Gastroesophageal sphincter (tissue), 4 donors: ENCODE measurements at places on chromosomes 4 and X. TPM values are rescaled to one million over a fixed set of nuclear protein-coding genes. Genes with fewer than 3 reads are reported as not detected.

GRCh38 chr4:90425893-90426292 lies 298.7 kb downstream of the CCSER1 start:
- H3K4me1 ChIP-seq, result no peaks in the 10 kb centered on the region
- H3K27me3 ChIP-seq, result no peaks in the 10 kb centered on the region
- H3K36me3 ChIP-seq, result no peaks in the 10 kb centered on the region
- no peak overlapping the region for H3K27ac ChIP-seq
- no peak for ATAC-seq
- no peak overlapping the region for H3K4me3 ChIP-seq

- no peak for ATAC-seq
- no peak overlapping the region for H3K4me3 ChIP-seq
- H3K27me3 ChIP-seq, result no peaks in the 10 kb centered on the region
- H3K4me1 ChIP-seq, result no peaks in the 10 kb centered on the region
- H3K27ac ChIP-seq, result no peak overlapping the region
- no peaks in the 10 kb centered on the region for H3K36me3 ChIP-seq
Measured at GRCh38 chr4:52606726-52607125, 52.4 kb downstream of the USP46 start.

DNA sequence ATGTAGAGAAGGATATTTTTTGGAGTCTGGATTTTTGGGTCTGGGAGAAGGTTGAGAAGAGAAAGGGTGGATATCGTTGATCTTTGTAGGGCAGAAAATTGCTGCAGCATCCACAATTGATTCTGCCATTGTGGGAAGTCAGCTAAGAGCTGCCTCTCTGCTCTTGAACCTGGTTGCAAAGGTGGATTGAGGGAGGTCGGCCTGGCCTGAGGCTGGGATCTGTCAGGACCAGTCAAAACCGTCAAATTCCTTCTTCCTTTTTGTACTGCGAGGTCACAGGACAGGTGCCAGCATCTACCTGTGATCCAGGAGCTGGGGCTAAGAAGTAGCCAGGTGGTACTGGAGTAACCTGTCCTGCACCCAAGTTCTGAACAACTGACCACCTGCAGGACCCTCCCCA lies 93.7 kb downstream of the SHOX start:
- no peak for ATAC-seq
- H3K27ac ChIP-seq, result no peak overlapping the region
- H3K4me3 ChIP-seq, result no peak overlapping the region

DNA sequence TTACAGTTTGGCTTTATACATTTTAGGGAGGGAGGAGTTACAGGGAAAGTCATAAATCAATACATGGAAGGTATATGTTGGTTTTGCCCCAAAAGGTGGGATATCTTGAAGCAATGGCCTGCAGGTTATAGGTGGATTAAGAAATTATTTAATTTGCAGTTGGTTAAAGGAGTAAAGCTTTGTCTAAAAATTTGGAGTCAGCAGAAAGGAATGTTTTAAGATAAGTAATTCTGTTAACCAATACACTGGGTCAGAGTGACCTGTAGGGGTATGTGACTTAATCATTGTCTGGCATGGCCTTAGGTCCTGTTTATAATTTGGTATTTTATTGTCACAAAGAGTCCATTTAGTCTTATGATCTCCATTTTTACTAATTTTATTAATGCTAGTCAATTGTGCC lies 115.0 kb downstream of the AGTR2 start:
- H3K4me3 ChIP-seq, result no peak overlapping the region
- no peak for ATAC-seq
- H3K36me3 ChIP-seq, result no peaks in the 10 kb centered on the region
- H3K27ac ChIP-seq, result no peak overlapping the region
- H3K4me1 ChIP-seq, result no peaks in the 10 kb centered on the region

GRCh38 chr4:5705647-5706320 lies 2.6 kb downstream of the EVC2 start:
- no peaks in the 10 kb centered on the region for H3K27me3 ChIP-seq
- H3K4me3 ChIP-seq, result no peak overlapping the region
- H3K27ac ChIP-seq, result no peak overlapping the region
- H3K4me1 ChIP-seq, result peaks cover 41% of the 10 kb centered on the region

- ATAC-seq, result no peak
- H3K4me3 ChIP-seq, result no peak overlapping the region
- H3K36me3 ChIP-seq, result no peaks in the 10 kb centered on the region
- H3K4me1 ChIP-seq, result no peaks in the 10 kb centered on the region
- H3K27ac ChIP-seq, result no peak overlapping the region
Measured at GRCh38 chr4:73902817-73903547, 33.8 kb downstream of the CXCL1 start.

- H3K27ac ChIP-seq, result no peak overlapping the region
- no peaks in the 10 kb centered on the region for H3K36me3 ChIP-seq
- H3K4me3 ChIP-seq, result no peak overlapping the region
- H3K4me1 ChIP-seq, result no peaks in the 10 kb centered on the region
- H3K27me3 ChIP-seq, result no peaks in the 10 kb centered on the region
Measured at GRCh38 chr4:128560754-128561495, 248.6 kb upstream of the JADE1 start.

DNA sequence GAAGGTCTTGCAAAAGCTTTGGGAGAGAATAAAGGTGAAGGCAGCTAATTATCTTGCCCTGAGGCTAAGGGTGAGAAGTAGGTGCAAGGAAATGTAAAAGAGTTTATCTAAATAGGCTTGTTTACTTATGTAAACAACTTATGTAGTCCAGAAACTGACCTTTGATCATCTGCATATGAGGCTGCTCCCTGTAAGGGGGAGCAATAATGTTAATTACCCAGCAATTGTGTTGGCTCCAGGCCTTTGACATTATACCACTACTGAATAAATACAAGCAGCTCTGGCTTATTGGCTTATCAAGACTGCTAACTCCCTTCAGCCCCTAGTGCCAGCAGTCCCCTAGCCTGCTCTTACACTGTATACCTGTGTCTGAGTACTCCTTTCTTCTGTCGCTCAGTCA lies 303.7 kb upstream of the GNPDA2 start:
- no peaks in the 10 kb centered on the region for H3K27me3 ChIP-seq
- H3K4me3 ChIP-seq, result no peak overlapping the region
- H3K27ac ChIP-seq, result no peak overlapping the region
- H3K36me3 ChIP-seq, result no peaks in the 10 kb centered on the region
- no peaks in the 10 kb centered on the region for H3K4me1 ChIP-seq

- no peaks in the 10 kb centered on the region for H3K36me3 ChIP-seq
- no peak overlapping the region for H3K4me3 ChIP-seq
- ATAC-seq, result no peak
- no peaks in the 10 kb centered on the region for H3K4me1 ChIP-seq
- H3K27me3 ChIP-seq, result no peaks in the 10 kb centered on the region
Measured at GRCh38 chr4:186739802-186740434, 16.3 kb upstream of the FAT1 start.

Gene ATP8A1
- 21.9 TPM for total RNA-seq

Gene TMEM255A
- total RNA-seq, result 0.16 TPM
